ENCODE measurements at places on chromosomes 6 and 20. TPM values are rescaled to one million over a fixed set of nuclear protein-coding genes. Genes with fewer than 3 reads are reported as not detected.

Gene SAMD5
- total RNA-seq, result 0.10 TPM

Gene BACH2
- 2.0 TPM for total RNA-seq

Gene PCK1
- not detected for total RNA-seq

Gene PHACTR1
- 5.9 TPM for total RNA-seq

Gene RHAG
- not detected for total RNA-seq

Gene GTSF1L
- total RNA-seq, result not detected

Gene SULF2
- 74.4 TPM for total RNA-seq

Gene RAET1L
- not detected for total RNA-seq

Gene PNISR
- total RNA-seq, result 65.1 TPM

Gene RIPOR3
- total RNA-seq, result 10.8 TPM

Gene THBS2
- total RNA-seq, result 90.8 TPM

Gene CHMP4B
- 47.8 TPM for total RNA-seq

Gene PSORS1C2
- total RNA-seq, result not detected

Gene ASF1A
- 57.2 TPM for total RNA-seq

Gene COL21A1
- total RNA-seq, result 0.39 TPM

Gene SRMS
- total RNA-seq, result not detected

Gene LY6G5C
- total RNA-seq, result 2.9 TPM

Gene ZBTB9
- total RNA-seq, result 7.5 TPM

Gene HRH3
- not detected for total RNA-seq

Gene TFAP2D
- not detected for total RNA-seq

Gene KCNK15
- total RNA-seq, result not detected

Gene SNTA1
- 45.1 TPM for total RNA-seq

Gene MTCH1
- total RNA-seq, result 257 TPM

Gene HFE
- 11.6 TPM for total RNA-seq

Gene SLC52A3
- total RNA-seq, result not detected

Gene SRC
- 11.3 TPM for total RNA-seq

Gene NT5E
- 427 TPM for total RNA-seq

Gene DEFB124
- total RNA-seq, result not detected

Gene CALHM6
- 9.6 TPM for total RNA-seq

Gene TPD52L1
- 16.8 TPM for total RNA-seq

Gene EEF1A2
- 17.6 TPM for total RNA-seq

Gene DACT2
- total RNA-seq, result not detected

Gene THEMIS
- total RNA-seq, result not detected

Gene CGA
- not detected for total RNA-seq

Gene SPDEF
- 0.20 TPM for total RNA-seq

Gene KLC4
- 9.4 TPM for total RNA-seq

Gene FOXA2
- not detected for total RNA-seq

Gene JAG1
- total RNA-seq, result 3.0 TPM

Gene EPB41L2
- total RNA-seq, result 33.2 TPM

Gene MCCD1
- total RNA-seq, result not detected

Gene COL11A2
- total RNA-seq, result not detected

Gene OPN5
- total RNA-seq, result not detected

Gene SIGLEC1
- not detected for total RNA-seq

Gene TREML1
- total RNA-seq, result not detected

Gene GFRAL
- not detected for total RNA-seq

Gene BYSL
- 22.3 TPM for total RNA-seq

Gene IGF2R
- 32.4 TPM for total RNA-seq

Gene UST
- 5.7 TPM for total RNA-seq

Gene PIM1
- 8.2 TPM for total RNA-seq

Gene FITM2
- total RNA-seq, result 14.1 TPM

Gene POLH
- 38.0 TPM for total RNA-seq

Gene STK38
- 25.7 TPM for total RNA-seq

Gene ZNF831
- not detected for total RNA-seq

Gene MDFI
- 5.0 TPM for total RNA-seq

Gene COX4I2
- not detected for total RNA-seq
